ENCODE measurements at places on chromosomes 5 and 9.
A peak's percentile ranks its signal among the peaks of the same experiment; 100 is the strongest.

GRCh38 chr5:10935536-10935935 is 174.5 kb upstream of the DAP start:
- DNase-seq: peak; percentile 100

GRCh38 chr5:99068944-99069650 is 140.3 kb upstream of the CHD1 start:
- no peak for DNase-seq

DNA sequence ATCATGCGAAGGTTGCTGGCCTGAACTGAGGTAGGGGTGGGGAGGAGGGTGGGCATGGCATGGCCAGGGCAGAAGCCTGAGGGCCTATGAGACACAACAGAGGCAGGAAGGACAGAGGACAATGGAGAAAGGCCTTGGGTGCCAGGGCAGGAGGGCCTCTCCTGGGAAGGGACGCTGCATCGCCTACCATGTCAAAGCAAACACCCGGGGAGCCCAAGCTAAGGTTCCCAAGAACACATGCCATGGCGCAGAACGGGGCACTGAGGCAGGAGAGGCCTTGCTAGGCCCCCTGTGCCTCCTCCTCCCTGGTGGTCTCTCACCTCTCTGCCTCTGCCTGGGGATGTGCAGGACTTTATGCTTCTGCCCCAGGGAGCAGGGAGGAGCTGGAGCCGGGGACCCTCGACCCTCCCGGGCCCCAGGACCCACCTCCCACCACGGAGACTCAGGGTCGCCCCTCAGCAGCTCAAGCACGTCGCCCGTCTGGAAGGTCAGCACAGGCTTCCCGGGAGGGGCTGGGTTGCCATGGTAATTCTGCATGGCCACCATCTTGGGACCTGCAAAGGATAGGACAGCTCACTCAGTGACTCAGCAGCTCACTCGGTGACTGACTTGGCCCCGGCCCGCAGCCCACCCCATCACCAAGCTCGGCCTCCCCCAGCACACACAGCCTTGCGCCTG is 40.3 kb upstream of the SARDH start:
- no peak for DNase-seq

GRCh38 chr5:65820373-65820772 is 98.4 kb downstream of the NLN start:
- DNase-seq: no peak

GRCh38 chr9:15725953-15726352 is 173.1 kb downstream of the CCDC171 start:
- DNase-seq: no peak

DNA sequence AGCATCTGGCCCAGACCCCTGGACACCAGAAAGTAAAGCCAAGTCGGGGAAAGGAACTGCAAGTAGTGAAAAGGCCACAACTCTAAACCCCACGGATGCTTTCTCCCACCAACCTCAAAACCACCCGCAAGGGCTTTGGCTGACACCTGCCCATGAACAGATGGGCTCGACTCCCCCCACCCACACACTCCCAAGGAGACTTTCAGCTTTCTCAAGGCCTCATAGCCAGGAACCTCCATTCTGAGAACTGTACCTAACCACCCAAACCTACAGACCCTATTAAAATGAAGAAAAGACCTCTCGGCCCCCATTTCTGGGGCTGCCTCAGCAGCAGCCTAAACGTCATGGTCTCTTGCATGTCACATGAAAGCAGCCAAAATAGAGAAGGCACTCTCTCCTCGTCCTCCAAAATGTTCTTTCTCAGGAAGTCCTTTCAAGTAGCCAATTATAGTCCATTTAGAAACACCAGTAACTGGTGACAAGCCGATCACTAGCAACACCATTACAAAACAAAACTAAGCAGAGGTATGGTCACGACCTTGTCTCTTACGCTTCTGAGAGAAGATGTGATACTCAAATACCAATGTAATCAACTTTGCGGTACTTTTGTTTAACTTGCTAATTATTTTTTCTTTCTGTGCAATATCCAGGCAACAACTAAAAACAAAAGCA is 2.9 kb downstream of the B4GALT1 start:
- peak; percentile 56 for DNase-seq

- no peak for DNase-seq
Measured at GRCh38 chr5:134462047-134462575, 50.4 kb upstream of the CDKN2AIPNL start.

DNA sequence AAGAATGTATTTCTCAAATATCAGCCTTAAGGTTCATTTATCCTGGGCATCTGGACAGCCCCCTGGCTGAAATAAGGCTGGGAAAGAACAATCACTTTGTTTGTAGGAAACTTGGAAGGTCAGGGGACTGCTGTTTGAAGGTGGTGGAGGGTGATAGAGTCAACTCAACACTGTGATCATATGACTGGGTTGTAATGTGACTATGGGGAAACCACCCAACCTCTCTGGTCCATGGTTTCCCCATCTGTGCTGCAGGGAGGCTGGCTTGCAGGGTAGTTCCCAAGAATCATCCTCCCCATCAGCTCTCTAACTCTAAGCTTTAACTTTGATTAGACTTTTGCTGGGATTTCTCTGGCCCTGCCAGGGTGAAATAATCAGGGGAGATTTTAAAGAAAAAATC is 10.0 kb downstream of the INSYN2B start:
- no peak for DNase-seq

DNA sequence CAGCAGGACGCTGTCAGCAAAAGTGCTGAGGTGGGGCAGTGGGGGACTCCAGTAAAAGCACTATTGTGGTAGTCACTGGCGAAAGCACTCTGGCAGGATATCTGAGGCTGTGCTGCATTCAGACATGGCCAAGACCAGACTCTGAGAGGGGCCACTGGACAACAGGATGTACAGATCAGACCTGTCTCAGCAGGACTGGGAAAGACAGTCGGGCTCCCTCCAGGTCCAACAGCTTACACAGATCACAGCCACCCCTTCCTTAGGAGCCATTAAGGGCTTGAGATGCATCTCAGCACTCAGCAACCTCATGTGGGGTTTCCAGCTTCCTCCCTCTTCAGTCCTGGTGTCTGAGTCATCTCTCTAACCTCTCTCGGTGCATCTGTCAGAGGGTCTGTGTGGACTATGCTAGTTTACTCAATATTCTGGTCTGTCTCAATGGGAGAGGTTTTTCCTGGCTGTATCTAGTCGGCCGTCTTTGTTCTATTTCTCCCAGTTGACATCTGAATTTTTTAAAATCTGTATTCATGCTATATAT is 154.5 kb downstream of the CWC27 start:
- DNase-seq: no peak

- no peak for DNase-seq
Measured at GRCh38 chr5:51278539-51278938, 104.7 kb upstream of the ISL1 start.

GRCh38 chr5:2111569-2112105 is 228.9 kb upstream of the IRX4 start:
- no peak for DNase-seq

DNA sequence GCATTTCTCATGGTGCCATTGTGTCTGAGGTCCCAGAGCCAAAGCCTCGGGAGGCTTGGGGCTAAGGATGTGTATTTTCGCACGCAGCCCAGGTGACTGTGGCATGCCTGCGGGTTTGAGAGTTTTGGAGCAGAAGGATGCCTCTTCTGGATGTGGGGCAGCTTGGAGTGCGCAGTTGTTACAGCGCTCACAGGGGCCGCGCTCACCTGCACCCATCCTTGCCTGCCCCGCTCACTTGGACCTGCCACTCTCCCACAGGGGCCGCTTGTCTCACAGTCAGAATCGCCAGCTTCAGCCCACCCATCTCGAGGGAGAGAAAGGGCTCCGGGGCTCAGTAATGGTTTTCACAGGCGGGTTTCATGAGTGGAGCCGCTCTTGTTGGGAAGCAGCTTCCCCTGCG is 132.9 kb downstream of the MVB12B start:
- DNase-seq: no peak

DNA sequence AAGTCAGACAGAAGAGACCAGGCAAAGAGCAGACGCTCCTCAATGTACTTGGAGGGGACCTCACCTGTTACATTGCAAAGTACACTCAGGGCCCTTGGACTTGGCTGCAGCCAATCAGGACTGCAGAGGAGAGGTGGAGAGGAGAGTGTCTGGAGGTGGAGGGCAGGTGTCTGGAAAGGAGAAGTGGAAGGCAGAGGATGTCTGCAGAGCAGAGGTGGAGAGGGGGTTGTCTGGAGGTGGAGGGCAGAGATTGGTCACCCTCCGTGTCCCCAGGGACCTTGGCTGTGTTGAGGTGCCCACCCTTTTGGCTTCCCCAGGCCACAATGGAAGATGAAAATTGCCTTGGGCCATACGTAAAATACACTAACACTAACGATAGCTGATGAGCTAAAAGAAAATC is 241.3 kb upstream of the IRX2 start:
- DNase-seq: no peak

- DNase-seq: no peak
Measured at GRCh38 chr5:56607551-56607950, 207.8 kb upstream of the MAP3K1 start.

DNA sequence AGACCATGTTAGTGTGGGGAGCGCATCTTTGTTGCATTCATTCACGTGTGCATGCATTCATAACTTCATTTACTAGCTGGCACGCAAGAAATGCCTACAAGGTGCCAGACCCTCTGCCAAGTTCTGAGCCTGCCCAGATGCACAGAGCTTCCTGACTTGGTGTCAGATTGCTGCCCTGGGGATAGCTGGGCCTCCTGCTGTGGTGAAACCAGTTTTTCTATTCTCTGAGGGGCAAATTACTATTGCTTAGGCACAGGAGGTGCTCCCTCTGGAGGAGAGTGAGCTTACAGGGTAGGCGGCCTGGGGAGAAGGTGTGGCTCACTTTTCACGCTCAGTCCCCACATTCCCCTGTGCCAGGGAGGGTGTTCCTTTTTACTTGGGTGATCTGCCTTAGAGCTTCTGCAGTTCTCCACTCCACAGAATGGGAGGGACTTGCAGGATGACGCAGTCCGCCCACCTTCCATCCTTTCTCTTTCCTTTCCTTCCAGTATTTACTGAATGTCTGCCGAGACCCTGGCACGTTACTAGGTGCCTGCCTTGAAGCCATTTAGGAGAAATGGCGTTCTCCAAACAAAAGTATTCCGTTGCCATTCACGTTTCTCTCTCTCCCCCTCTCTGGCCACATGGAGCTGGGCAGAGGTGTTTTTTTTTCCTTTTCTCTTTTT is 27.9 kb upstream of the CTNNA1 start:
- DNase-seq: peak; percentile 64

GRCh38 chr5:56518820-56519219 is 285.7 kb upstream of the ANKRD55 start:
- no peak for DNase-seq

DNA sequence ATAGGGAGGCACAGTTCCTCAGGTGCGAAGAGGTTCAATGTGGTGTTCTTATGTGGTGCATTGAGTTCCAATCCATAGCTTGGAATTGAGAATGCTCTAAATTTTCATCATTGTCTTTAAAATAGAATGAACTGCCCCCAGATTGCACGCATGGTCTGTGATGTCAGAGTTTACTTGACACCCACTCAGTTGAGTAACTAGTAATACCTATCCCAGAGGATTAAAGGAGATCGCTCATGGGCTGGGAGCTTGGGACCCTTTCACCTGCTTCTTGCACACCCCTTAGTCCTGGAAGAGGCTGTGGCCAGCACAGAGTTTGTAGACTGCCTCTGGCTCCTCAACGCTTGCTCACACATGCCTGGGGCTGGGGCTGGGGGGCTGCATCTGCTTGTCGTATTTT is 95.1 kb upstream of the OTULINL start:
- no peak for DNase-seq

GRCh38 chr9:131837316-131837715 is 97.4 kb upstream of the RAPGEF1 start:
- peak; percentile 51 for DNase-seq

Data from NCI-H524 (cell line).